ENCODE measurements at places on chromosomes 16 and 17.

DNA sequence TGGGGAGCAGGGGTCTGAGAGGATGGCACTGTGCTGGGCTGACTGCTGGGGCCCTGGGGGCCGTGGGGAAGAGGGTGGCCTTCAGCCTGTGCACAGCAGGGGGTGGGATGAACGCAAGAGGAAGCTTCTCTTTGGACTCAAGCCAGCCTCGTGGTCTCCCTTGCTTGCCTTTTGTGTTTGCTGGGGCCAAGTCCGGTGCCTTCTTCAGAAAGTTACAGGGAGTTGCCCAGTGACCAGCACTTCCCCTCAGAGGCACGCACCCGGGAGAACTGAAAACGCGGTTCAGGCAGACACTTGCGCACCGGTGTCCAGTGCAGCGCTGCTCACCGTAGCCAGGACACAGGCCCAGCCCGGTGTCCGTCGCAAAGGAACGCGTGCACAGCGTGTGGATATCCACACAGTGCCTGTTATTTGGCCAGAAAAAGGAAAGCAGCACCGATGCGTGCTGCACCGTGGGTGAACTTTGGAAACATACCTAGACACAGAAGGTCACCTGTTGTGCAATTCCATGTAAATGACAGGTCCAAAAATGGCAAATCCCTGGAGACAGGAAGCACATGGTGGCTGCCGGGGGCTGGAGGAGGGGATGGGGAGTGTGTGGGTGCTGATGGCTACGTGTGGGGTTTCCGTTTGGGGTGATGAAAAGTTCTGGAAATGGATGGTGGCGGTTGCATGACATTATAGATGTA, 29.4 kb upstream of the NUDT16L1 start:
- DNase-seq, result no peak

DNA sequence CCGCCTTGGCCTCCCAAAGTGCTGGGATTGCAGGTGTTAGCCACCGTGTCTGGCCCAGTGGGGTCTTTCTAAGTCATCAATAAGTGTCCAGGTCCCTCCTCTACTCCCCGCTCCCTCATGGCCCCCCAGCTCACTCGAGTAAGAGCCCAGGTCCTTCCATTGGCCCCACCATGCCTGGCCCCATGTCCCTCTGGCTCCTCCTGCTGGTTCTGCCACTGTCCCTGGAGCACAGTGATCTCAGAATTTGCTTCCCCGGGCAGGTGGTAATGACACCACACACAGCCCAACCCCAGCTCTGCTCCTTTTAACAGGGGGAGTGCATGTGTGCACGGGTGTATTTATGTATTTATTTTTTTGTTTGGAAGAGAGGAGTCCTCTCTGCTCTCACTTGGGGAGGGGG, 19.6 kb downstream of the MGAT5B start:
- no peak for DNase-seq

- no peak for DNase-seq
Observed at GRCh38 chr17:7839876-7840261, 5.9 kb downstream of the KDM6B start.

DNA sequence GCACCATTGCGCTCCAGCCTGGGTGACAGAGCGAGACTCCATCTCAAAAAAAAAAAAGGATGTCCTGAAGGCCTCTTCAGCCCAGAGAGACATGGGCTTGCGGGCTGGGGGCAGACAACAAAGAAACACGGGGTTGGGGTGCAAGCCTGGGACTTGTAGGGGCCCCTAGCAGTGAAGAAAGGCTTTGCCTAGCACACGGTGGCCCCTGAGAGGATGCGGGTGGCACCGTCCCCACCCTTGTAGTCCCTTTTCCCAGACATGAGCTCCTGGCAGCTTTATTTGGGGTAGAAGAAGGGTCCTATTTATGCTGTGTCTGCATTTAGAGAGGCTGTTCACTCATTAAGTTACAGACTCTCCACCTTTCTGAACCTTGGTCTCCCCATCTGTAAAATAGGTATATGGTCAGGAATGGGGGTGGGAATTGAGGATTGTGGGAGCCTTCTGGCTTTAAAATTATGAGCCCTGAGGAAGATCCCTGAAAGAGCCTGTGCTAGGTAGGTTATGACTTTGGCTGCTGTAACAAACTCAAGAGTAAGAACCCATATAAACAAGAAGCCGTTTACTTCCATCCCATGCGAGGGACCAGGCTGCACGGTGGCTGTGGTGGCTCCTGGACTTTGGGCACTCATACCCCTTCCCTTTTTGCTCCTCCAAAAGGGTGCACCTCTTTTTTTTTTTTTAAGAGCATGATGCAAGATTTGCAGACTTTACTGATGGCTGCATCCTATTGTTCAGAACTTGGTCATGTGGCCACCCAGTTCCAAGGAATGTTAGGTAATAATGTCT, 20.6 kb upstream of the ADGRG1 start:
- no peak for DNase-seq

DNA sequence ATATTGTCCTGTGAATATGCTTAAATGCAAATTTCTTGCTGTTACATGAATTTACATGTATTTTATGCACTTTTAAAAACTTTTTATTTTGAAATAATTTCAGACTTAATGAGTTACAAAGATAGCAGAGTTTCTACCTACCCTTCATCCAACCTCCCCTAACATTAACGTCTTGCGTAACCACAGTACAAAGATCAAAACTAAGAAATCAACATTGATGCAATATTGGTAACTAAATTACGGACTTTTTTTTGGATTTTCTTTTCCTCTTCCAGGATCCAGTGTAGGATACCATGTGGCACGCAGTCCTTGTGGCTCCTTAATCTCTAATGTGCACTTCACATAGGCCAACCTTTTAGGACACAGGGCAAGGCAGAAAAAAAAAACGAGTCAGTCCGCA, 124.9 kb downstream of the ABCC12 start:
- no peak for DNase-seq

DNA sequence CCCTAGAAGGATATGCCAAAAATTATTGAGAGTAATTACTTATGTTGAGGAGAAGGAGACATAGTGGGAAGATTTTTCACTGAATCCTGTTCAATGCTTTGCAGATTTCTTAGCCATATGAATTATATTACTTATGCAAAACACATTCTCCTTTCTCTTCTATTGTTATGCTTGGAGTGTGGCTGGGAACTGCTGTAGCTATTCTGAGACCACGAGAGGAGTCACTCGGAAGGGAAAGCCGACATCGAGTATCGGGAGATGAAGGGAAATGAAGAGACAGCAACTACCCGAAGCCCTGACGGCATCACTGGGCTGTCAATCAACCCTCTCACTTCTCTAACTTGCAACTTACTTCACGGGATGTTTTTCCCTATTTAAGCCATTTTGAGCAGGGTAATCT, 39.6 kb downstream of the STX8 start:
- DNase-seq, result no peak

DNA sequence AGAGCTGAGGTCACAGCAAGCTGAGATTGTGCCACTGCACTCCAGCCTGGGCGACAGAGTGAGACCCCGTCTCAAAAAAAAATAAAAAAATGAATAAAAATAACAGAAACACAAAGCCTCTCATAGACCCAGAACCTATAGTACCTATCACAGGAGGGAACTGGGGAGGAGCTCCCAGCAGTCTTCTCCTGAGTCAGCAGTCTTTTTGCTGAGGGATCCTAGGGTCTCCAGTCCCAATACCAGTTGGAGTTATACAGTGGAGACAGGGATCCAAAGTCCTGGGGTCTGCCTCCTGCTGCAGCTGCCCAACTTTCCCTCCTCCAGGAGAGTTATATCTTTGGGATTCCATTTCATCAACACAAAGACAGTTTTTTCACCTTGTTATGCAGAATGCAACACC, 3.7 kb upstream of the TMUB2 start:
- no peak for DNase-seq

GRCh38 chr16:12573730-12574383, 229.8 kb downstream of the CPPED1 start:
- no peak for DNase-seq

GRCh38 chr17:15954222-15954621, 9.3 kb downstream of the ADORA2B start:
- DNase-seq, result no peak

DNA sequence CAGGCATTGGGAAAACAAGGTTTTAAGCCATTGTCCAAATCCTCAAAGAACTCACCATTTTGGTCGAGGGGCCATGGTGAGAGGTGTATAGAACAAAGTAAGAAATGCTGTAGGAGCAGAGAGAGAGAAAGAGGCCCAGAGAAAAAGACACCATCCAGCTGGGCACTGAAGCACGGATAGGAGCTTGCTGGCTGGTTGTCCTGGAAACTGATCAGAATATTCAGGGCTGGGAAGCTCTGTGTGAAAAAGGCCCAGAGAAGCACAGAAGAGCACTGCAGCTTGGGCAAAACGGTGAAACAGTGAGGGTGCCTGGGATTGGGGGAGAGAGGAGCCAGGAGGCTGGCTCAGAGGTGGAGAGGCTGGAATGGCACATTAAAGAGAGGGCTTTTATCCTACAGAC, 16.5 kb downstream of the HS3ST3B1 start:
- no peak for DNase-seq

GRCh38 chr17:67385122-67385988, 8.3 kb downstream of the PITPNC1 start:
- DNase-seq, result no peak

- no peak for DNase-seq
Observed at GRCh38 chr16:55568207-55568606, 1.7 kb downstream of the CAPNS2 start.

- peak; percentile 94 for DNase-seq
Observed at GRCh38 chr17:40320756-40321523, 12.0 kb downstream of the RARA start.

DNA sequence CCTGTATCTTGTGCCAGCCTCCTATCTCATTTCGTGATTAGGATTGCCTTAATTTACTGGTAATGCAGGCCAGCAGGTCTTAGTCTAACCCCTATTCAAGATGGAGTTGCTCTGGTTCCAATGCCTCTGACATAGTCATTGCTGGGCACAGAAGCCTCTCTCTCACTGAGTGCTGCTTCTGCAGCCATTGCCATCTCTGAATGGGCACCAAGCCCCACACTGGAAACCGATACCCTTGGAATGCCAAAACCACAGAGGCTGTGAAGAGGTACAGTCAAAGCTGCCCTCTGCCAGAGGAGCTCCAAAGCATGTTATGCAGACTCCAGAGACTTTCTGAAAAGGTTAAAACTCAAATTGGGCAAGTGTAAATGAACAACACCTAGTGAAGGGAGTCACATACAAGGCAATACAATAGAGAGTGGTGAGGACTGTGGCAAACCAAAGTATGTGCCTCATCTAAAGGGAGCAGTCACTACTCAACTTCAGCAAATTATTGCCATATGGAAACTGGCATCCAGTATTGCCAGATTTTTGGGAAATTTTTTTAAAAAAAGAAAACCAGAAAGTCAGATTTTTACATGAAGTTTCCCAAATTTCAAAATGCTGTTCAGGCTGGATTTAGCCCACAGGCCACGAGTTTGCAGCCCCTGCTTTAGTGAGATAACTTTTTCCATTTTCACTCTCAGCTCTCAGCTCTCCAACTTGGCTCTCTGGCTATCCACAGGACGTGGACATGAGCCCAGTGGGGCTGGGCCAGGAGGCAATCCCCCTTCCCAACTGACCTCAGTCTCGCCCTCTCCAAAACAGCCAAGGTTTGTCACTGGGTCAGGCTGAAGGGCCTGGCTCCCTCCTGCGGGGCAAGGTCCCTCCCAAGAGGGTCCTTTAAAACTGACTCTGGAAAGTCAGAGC, 2.1 kb upstream of the MMP2 start:
- peak; percentile 81 for DNase-seq

- DNase-seq, result no peak
Observed at GRCh38 chr16:50756473-50756872, 14.6 kb downstream of the CYLD start.

GRCh38 chr17:2179615-2180295, 123.8 kb downstream of the SMG6 start:
- DNase-seq, result peak; percentile 96

GRCh38 chr16:50458667-50459495, 89.3 kb upstream of the NKD1 start:
- DNase-seq, result no peak

DNA sequence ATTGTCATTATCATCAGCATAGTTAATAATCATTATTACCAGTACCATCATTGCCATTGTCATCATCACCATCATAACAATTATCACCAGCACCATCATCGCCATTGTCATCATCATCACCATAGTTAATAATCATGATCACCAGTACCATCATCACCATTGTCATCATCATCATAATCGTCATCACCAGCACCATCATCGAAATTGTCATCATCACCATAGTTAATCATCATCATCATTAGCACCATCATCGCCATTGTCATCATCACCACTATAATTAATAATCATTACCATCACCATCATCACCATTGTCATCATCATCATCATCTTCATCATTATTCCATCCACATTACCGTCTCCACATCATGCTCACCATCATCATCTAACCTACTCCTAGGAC, 13.5 kb downstream of the PDILT start:
- no peak for DNase-seq

DNA sequence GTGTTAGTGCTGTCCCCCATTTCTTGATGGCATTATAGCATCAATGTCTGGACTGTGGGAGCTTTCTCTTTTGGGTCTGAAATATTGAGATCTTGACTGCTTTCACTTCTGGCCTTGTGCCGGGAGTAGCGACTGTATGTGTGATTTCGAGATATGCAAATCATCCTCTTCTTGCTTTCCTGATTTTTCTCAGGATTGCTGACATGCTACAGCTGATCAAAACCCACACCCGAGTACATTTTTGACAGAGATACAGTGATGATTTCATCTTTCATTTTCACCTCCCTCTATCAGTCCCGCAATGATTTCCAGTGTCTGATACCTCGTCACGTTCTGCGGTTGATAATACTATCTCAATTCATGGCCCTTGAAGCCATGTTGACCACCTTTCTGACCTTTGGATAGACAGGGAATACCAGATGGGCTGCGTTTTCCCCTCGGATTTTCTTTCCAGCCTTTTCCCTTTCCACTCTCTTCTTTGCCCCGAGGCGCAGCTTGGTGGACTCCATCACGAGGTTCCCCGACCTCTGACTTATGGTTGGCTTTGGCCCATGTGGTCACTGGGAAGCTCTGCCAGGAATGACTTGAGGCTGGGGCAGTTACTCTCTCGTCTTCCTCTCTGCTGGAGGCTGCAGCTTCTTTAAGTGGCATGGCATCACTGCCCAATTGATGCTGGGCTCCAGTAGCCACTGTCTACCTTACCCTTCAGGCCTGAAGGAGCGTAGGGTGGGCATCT, 184.4 kb downstream of the SNX29 start:
- DNase-seq, result no peak

GRCh38 chr17:66738301-66738700, 96.6 kb upstream of the CACNG5 start:
- DNase-seq, result no peak

DNA sequence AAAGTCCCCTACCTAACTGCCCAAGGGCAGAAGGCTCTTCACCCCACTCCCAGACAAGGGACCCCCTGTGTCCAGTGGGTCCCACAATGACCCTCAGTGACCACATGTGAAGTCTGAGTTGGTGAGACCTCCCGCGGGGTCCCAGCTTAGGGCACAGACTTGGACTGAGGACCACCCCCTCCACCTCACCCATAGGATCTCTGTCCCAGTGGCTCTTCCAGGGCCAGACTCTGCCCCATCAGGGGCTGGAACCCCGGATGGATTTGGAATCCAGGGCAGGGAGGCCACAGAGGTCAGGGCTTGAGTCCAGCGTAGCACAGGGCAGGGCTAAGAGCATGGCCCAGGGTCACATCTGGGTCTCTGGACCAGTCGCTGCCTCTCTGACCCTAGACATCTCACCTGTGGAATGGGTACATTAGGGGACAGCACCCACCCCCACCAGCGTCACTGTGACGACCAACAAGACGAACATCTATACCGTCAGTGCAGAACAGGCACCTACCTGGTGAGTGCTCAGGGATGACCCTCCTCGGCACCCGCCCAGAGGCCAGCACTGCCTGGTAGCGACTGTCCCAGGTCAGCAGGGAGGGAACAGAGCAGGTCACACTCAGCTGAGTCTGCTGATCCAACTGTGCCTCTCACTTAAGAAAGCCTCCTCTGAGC, 37.7 kb downstream of the TNFRSF13B start:
- DNase-seq, result peak; percentile 12
